ENCODE measurements at places on chromosomes 5 and 9.

DNA sequence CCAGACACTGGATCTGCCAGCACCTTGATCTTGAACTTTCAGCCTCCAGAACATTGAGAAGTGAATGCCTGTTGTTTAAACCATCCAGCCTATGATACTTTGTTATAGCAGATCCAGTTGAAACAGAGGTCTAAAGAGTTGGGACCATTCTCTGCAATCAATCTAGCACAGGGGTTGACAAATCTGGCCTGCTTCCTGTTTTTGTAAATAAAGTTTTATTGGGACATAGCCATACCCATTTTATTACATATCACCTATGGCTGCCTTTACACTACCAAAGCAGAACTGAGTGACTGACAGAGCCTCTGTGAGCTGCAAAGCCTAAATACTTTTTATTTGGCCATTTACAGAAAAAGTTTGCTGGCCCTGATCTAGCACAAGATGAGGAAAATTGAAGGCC lies 62.0 kb downstream of the BARX1 start:
- no peak for DNase-seq

DNA sequence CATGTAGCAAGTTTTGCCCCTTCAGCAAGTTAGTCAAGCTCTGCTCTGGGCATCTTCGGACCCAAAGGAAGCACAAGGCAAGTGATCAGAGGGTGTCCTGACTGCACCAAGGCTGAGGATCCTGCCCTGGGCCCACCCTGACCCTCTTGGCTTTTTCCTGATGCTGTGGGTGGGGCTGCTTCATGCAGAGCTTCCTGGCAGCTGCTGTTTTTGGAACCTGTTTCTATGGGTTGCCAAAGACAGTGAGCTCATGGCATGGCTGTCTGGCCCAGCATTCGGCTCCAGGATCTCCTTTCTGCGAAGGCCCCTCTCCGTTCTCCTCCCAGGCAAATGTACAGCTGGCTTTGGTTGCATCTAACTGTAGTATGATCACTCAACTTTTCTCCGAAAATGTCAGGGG lies 497.9 kb downstream of the ARHGEF28 start:
- DNase-seq: no peak

- no peak for DNase-seq
Measured at GRCh38 chr9:91945277-91946085, 4.5 kb downstream of the ROR2 start.

DNA sequence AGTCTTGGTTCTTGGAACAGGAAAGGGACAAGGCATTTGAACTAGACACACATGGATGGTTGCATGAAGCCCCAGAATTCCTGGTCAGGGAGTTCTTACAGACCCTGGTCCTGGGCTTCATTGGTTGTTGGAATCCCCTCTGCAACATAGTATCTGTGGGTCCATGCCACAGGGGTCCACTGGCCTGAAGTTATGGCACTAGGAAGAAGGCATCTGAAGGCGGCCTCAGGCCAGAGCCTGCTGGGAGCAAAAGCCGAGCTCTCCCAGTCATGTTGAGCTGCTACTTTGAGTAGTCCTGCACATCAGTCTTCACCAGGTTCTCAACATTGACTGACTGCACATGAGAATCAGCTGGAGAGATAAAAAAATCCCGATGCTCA lies 71.1 kb upstream of the PITX1 start:
- no peak for DNase-seq

DNA sequence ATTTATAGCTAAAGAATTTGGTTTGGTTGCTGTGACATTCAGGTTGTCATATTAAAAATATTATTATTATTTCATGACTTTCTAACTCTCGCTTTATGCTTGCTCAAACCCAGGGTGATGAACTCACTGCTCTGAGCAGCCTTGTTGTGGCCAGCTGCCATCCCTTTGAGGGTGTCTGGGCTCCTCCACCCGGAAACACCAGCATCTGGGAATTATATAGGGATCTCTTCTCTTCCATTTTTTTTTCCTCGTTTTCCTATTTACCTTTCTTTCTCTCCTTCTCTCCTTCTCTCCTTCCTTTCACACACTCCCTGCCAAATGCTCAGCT lies 355.8 kb upstream of the SMARCA2 start:
- no peak for DNase-seq

All from NT2/D1 (cell line).